ENCODE measurements at places on chromosomes 16 and 17.

DNA sequence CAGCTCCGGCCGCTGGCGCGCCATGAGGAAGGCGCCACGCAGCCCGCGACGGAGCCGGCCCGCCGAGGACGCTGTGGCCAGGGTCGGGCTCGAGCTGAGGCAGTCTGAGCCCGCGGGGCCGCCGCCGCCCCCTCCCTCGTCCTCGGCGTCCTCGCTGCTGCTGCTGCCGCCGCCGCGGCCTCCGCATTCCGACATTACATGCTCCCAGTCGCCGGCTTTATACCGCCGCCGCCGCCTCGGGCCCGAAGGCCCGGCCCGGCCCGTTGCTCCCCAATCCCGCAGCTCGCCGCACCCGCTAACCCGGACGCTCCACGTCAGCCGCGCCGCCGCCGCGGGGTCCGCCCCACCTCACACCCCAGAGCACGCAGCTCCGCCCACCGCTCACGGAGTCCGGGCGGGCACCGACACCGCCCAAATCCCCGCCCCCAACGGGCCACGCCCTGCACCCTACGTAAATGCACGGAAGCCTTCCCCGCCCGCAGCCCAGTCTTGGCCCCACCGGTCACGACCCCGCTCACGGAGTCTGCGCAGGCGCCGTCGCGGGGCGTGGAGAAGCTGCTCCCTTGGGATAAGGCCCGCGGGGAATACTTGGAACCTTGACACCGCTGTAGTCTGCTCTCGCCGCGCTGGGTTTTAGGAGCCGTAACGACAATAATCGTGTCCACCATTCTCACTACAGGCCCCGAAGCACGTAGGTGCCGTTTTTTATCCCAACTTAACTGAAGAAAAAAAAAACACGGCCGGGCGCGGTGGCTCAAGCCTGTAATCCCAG lies at the start of gene TXNDC11:
TSS of gene TXNDC11 (minus strand) at position 322 of the 772 bp plus-strand sequence. CDS start at position 195, 127 bp downstream.
- DNase-seq: peak; percentile 100
- peak within 1 kb of the TSS; percentile 97 for H3K4me3 ChIP-seq
- H3K36me3 ChIP-seq: no peaks in the 10 kb centered on the region
- H3K4me1 ChIP-seq: no peaks in the 10 kb centered on the region

DNA sequence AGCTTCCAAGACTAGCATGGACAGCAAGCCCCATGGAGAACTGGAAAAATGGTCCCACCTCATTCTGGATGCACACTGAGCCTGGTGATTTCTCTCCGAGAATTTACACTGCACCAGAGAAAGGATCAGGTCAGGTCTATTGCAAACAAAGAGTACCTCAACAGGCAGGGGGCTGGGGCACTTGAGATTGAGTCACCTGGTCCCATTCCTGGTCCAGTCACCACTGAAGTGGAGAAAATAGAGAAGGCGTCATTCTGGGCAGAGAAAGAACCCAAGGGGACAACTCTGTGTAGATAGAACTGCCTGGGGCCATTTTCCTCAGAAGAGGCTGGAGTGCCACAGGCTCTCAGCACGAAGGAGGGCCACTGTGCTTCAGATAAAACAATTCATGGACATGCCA lies 38.4 kb downstream of the CENPV start:
- no peak for DNase-seq
- H3K27me3 ChIP-seq: no peaks in the 10 kb centered on the region
- no peak overlapping the region for H3K27ac ChIP-seq

GRCh38 chr17:50165867-50166517 lies at the start of gene SGCA:
TSS of gene SGCA (plus strand) at chr17:50166005. CDS start at chr17:50166041, 36 bp downstream.
- H3K27ac ChIP-seq: peak within 1 kb of the TSS; percentile 40
- peak within 1 kb of the TSS; percentile 35 for H3K4me3 ChIP-seq
- no peaks in the 10 kb centered on the region for H3K4me1 ChIP-seq
- H3K36me3 ChIP-seq: no peaks in the 10 kb centered on the region
- DNase-seq: peak; percentile 59

DNA sequence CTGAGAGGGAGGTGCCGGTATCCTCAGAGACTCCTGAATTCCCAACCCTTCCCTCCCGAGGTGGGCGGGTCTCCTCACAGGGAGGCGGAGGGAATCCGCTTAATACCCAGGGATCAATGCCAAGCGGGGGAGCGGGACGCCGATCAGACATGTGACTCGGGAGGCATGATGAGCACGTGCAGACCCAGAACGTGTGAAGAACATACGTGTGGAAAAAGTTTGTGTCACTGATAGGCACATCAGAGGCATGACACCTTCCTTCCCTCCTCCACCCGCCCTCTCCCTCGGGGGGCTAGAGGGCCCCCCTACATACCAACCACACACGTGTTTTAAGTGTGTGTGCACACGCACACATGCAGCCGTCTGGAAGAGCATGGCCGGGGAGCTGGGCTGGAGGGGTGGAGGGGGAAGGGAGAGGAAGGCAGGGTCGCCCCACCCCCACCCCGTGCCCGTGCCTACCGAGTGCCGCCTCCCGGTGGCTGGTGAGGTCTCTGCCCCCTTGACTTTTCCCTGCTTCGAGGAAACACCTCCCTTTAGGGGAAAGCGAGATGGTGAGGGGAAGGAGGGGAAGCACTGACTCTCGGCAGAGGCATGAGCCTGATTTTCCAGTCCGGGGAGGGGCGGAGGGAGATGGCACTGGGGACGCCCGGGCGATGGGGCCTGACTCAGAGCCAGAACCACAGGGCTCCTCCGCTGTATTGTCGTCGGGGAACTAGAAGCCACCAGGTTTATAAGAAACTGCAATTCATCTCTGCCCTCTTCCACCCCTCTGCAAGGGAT lies 12.1 kb upstream of the TBX21 start:
- DNase-seq: no peak
- H3K36me3 ChIP-seq: no peaks in the 10 kb centered on the region
- no peaks in the 10 kb centered on the region for H3K27me3 ChIP-seq
- no peak overlapping the region for H3K4me3 ChIP-seq
- H3K27ac ChIP-seq: no peak overlapping the region

DNA sequence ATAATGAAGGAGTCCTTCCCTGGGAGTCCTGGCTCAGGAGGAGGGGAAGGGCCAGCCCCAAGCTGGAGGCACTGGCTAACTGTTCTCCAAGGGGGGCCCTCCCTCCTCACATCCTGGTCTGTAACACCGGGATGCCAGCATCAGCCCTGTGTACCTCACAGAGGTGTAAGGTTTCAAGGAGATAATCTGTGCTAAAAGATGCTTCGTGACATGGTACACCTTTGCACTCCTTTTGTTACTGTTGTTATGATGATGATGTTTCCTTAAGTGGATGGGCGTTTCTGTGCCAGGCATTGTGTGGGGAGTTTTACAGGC lies 236.7 kb upstream of the TNRC6C start:
- no peak for DNase-seq
- H3K36me3 ChIP-seq: no peaks in the 10 kb centered on the region
- H3K4me3 ChIP-seq: no peak overlapping the region
- H3K27me3 ChIP-seq: no peaks in the 10 kb centered on the region
- no peak overlapping the region for H3K27ac ChIP-seq

- no peaks in the 10 kb centered on the region for H3K27me3 ChIP-seq
- H3K27ac ChIP-seq: no peak overlapping the region
- H3K4me1 ChIP-seq: no peaks in the 10 kb centered on the region
- no peak overlapping the region for H3K4me3 ChIP-seq
- H3K36me3 ChIP-seq: no peaks in the 10 kb centered on the region
- DNase-seq: no peak
Measured at GRCh38 chr16:55628306-55628968, 27.4 kb upstream of the SLC6A2 start.

DNA sequence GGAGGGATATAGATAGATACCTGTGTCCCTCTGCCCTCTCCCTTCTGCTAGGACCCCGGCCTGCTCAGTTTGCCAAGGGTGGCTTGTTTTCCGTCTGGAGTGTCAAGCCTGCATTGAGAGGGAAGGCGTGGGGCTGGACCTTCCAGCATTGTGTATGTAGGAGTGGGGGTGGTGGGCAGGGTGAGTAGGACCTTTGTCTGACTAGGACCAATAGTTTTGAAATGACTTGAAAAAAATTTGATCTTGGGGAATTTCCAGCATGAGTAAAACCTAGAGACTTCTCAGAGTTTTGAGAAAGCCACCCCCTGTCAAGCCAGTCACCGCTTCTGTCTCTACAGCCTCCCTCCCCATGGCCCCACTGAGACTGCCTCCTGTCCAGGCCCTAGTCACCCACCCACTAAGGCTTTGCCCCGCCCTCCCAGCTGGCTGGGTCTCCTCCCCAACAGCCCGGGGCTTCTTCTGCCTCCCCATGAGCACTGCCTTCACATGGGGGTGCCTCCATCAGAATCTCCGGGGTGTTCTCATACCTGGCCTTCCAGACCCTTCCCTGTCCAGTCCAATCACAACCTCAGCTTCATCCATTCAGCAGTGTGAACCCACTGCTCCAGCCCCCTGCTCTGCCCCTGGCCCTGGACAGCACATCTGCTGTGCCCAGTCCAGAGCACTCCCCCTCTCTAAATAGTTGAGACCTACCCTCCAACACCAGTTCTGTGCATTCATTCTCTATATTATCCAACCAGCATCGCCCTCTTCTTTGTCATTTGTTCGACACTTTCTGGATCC lies 207.0 kb downstream of the MSI2 start:
- H3K4me3 ChIP-seq: no peak overlapping the region
- H3K27me3 ChIP-seq: no peaks in the 10 kb centered on the region
- no peaks in the 10 kb centered on the region for H3K36me3 ChIP-seq
- no peak overlapping the region for H3K27ac ChIP-seq
- DNase-seq: no peak
- H3K4me1 ChIP-seq: no peaks in the 10 kb centered on the region

- H3K4me1 ChIP-seq: no peaks in the 10 kb centered on the region
- DNase-seq: no peak
- H3K27ac ChIP-seq: no peak overlapping the region
- no peaks in the 10 kb centered on the region for H3K27me3 ChIP-seq
- H3K36me3 ChIP-seq: no peaks in the 10 kb centered on the region
Measured at GRCh38 chr17:83061586-83061985, 17.8 kb upstream of the METRNL start.

DNA sequence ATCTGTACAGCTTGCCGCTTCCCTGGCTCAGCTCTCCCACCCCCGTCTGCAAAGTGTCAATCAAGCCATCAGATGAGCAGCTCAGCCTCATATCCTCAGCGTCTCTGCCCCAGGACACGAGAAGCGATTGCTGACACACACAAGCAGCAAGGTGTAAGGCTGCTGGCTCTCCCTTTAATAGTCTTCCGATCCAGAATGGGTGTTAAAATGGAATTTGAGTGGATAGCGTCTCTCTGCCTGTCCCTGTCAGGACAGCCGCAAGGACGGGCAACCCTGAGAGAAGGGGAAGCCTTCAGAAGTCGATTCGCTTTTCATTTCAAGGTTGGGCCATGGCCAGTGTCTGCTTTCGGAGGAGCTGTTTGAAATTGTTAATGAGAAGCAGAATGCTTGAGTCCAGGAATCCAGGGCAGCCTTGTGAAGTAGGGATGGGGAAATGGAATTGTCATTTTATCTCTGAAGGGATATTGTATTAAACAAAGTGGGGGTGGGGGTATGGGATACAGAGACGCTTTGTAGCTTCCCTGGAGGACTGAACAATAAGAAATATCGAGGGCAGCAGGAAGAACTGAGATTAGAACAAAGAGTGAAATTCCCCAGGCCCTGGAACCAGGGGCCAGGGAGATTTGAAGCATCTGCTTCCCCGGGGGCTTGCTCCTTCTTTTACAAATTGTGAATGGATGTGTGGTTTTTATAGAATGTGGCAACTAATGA lies 4.7 kb upstream of the PIPOX start:
- no peaks in the 10 kb centered on the region for H3K27me3 ChIP-seq
- H3K4me3 ChIP-seq: no peak overlapping the region
- no peaks in the 10 kb centered on the region for H3K36me3 ChIP-seq
- no peak for DNase-seq

DNA sequence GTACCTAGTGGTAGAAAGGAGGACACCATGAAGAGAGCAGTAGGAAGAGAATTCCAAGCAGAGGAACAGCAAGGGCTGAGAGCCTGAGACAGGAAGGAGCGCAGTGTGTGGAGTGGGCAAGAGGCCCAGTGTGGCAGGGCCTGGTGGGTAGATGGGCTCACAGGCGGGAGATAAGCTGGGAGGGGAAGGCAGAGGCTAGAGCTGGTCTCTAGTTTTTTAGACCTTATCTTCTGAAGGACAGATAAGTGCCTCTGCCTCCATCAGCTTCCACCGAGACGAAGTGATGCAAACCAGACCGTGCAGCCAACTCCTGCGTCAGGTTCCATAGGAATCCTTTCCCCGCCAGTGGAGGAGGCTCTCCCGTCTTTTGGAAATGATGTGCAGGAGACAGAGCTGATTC lies 33.6 kb downstream of the CDH1 start:
- DNase-seq: no peak
- no peak overlapping the region for H3K4me3 ChIP-seq
- H3K4me1 ChIP-seq: no peaks in the 10 kb centered on the region
- H3K36me3 ChIP-seq: no peaks in the 10 kb centered on the region

- H3K4me1 ChIP-seq: no peaks in the 10 kb centered on the region
- H3K4me3 ChIP-seq: no peak overlapping the region
- H3K36me3 ChIP-seq: no peaks in the 10 kb centered on the region
- H3K27me3 ChIP-seq: no peaks in the 10 kb centered on the region
- DNase-seq: no peak
Measured at GRCh38 chr17:80453126-80453997, 23.0 kb downstream of the NPTX1 start.
